ENCODE measurements at places on chromosomes 6 and 20. TPM values are rescaled to one million over a fixed set of nuclear protein-coding genes. Genes with fewer than 3 reads are reported as not detected.

GRCh38 chr6:90066697-90067096, 172.4 kb downstream of the GJA10 start:
- DNase-seq: no peak

GRCh38 chr6:54206510-54206909, 95.3 kb downstream of the MLIP start:
- no peak for DNase-seq

- DNase-seq: no peak
Measured at GRCh38 chr20:23320317-23320716, 30.3 kb upstream of the NXT1 start.

DNA sequence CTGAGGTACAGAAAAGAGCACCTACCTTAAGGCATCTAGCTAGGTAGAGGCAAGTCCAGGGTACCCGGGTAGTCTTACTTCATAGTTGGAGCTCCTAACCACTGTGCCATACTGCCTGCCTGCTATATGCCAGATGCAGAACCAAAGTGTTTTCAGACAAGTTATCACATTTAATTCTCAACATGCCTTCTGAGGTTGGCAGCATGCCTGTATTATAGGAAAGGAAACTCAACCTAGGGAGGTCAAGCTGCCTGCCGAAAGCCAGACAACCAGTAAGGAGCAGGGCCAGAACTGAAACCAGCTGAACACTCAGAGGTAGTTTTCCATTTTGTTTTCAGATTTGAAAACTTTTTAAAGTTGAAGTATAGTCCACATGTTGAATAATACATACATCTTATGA, 5.4 kb downstream of the CTNNBL1 start:
- DNase-seq: no peak

GRCh38 chr6:109644131-109644530, 46.9 kb downstream of the AK9 start:
- DNase-seq: no peak

GRCh38 chr20:22414305-22414742, 170.0 kb downstream of the FOXA2 start:
- DNase-seq: no peak

- DNase-seq: no peak
Measured at GRCh38 chr20:35592339-35592974, 23.2 kb upstream of the SPAG4 start.

- DNase-seq: no peak
Measured at GRCh38 chr6:165871571-165871970, 208.5 kb upstream of the PDE10A start.

DNA sequence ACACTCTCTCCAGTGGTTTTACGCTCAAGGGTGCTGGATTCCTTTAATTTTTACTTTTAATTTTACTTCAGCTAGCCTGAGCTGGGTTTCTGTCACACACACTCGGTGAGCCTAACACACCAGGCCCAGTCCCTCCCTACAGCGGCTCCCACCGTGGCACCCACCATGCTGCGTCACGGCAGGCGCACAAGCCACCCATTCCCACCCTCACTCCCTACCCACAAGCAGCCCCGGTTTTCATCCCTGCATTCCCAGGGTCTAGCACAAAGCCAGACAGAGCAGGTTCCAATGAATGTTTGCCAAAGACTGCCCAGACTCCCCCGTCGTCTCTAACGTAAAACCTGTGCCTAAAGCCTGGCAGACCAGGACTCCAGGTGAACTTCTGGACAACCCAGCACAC, 50.3 kb downstream of the MYH7B start:
- DNase-seq: no peak

- no peak for DNase-seq
Measured at GRCh38 chr6:44530910-44531234, 143.4 kb downstream of the CDC5L start.

DNA sequence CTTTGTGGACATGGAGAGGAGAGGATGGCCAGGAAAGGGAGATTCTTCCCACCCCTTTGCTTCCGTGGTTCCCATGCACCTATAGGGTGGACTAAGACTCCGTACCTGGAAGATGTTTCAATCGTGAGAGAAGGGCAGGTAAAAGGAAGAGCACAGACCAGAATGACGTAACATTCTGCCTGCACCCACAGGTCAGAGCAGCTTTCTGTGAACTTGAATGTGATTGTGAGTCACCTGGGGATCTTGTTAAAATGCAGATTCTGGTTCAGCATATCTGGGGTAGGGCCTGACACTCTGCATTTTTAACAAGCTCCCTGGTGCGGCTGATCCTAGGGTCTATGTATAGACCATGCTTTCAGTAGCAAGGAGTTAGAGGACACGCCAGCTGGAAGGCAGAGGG, 164.1 kb upstream of the SGK1 start:
- no peak for DNase-seq

DNA sequence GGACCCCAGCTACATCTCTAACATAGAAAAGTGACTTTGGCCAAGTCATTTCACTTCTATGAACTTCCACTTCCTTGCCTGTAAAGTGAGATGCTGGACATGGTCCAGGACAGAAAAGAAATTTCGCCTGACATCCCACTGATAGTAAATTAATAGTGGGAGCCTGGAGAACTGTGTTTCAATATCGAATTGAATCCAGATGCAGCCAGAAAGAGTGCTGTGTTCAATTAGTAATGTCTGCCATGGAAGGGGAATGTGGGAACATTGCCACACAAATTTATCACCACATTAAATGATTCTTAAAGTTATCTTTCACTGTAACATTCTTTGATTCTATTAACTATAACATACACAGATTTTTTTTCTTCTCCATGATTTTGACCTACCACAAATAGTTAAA, 255.0 kb downstream of the HACE1 start:
- no peak for DNase-seq

GRCh38 chr20:2399390-2399789, 18.7 kb downstream of the TGM6 start:
- DNase-seq: no peak

DNA sequence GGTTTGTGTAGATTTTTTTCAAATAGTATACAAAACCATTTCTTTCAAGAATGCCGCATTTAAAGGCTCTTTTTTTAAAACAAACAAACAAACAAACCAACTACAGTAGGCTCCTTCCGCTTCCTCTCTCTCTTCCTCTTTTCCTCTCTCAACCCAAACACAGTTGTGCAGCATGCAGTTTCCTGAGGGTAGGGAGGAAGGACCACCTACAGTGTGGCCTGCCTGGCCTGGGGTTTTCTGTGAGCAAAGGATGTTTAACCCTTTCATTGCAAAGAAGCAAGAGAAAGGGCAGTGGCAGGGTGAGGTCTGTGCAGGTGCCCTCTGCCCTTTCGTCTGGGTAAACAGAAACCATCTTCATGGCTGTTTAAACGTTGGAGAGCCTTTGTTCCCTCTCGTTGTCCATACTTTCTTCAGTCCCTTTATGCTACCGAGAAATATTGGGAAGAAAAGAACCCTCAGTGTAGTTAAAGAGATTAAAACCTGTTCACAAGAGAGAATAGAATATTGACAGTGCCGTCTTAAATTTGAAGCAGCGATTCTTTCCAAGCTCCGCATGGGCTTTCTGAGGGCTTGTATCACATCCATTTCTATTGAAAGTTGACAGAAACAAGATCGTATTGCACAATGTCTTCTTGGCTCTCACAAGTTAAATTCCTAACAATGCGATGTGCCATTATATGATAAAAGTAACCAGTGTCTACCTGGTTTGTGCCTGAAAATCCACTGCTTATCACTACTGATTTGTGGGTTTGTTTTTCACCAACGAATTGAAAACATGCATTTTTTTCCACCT, 215.5 kb upstream of the SNX9 start:
- DNase-seq: peak; percentile 39

GRCh38 chr6:69696273-69696672, 100.5 kb downstream of the LMBRD1 start:
- DNase-seq: no peak

DNA sequence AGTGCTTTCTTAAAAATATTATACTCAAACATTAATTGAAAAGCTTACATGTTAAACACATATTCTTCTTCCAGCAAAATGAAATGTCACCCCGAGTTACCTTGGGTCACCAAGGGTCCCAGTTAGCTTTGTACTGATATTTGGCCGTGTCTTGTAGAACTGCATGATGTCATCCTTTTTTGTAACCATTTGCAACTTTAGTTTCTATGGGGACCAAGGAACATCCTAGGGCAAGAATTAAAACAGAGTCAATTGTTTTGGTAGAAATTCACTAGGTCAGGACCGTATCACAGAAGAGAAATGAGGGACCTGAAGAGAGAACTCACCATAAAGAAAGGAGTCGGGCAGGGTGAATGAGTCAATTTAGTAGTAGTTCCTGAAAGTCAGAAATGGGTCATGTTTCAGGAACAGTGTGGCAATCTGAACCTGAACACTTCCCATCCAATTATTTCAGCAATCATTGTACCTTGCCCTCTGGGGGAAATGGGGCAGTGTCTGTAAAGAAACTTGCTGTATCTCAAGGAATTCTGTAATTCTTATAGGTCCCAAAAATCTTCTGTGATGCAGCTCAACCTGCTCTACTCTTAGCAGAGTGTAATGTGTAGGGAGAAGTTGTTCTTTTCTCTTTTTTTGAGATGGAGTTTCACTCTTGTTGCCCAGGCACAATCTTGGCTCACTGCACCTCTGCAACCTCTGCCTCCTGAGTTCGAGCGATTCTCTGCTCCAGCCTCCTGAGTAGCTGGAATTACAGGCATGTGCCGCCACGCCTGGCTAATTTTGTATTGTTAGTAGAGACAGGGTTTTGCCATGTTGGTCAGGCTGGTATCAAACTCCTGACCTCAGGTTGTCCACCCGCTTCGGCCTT, 5.3 kb upstream of the AKAP7 start:
- no peak for DNase-seq

GRCh38 chr6:35569011-35569461, 56.3 kb upstream of the TULP1 start:
- DNase-seq: peak; percentile 77

GRCh38 chr6:411402-412145, 20.0 kb downstream of the IRF4 start:
- DNase-seq: no peak

GRCh38 chr20:46893877-46894578, 615 bp upstream of the EYA2 start:
- DNase-seq: no peak

GRCh38 chr6:152295920-152296319, 341.2 kb downstream of the SYNE1 start:
- DNase-seq: no peak

- no peak for DNase-seq
Measured at GRCh38 chr20:47566269-47566668, 64.6 kb downstream of the NCOA3 start.

DNA sequence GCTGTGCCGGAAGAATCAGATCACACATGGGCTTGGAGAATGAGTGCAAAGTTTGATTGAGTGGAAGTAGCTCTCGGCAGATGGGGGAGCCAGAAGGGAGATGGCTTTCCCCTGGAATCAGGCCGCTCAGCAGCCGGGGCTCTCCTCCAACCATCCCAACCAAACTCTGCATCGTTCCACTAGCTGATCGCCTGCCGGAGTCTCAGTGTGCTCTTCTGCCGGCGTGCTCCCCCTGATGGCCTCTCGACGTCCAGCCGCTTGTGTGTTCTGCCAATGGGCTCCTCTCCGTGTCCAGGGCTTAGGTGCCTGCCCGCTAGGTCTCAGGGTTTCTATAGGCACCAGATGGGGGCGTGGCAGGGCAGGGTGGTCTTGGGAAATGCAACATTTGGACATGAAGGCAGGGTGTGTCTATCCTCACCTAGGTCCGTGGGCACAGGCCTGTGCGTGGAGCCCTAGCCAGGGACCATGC, 4.9 kb upstream of the BIRC7 start:
- DNase-seq: peak; percentile 60

GRCh38 chr20:56827763-56828162, 198.7 kb downstream of the TFAP2C start:
- DNase-seq: no peak

DNA sequence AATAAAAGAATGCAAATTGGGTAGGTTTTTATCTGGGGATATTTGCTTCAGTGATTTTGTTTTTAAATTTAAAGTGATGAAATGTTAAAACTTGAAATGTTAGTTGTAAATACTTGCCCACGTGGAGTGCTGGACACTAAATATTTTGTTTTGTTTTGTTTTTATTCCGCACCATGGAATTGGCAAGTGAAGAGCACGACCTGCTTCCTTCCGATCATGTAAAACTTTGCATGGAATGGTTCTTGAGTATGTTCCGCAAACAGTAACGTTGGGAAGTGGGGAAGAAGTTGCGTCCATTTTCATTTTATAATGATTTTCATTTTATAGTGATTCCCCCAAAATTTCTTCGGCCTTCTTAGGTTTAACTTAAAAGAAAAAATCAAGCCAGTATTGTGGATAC, 765 bp downstream of the IRAK1BP1 start:
- DNase-seq: no peak

DNA sequence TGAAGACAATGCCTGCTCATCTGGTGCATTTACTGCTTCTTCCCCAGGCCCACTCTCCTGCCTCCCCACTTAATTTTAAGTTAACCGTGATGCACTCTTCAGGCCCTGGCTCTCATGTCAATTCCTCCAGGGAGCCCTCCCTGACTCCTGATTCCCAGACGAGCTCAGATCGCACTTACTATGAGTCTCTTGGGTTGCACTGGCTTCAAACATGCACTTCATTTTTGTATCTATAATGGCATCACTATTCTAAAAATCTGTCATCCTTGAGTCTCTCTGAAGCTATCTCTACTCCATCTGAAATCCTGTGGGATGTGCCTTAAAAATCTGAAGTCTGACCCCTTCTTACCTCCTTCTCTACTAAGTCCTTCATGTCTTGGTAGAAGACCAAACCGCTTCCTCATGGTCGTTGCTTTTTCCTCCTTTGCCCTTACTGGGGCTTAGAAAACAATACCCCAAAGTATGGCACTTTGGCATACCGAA, 24.7 kb downstream of the COX4I2 start:
- no peak for DNase-seq

GRCh38 chr6:81750681-81751387, 1.6 kb downstream of the TENT5A start:
- DNase-seq: no peak

- no peak for DNase-seq
Measured at GRCh38 chr6:36631326-36632011, 37.3 kb downstream of the SRSF3 start.

CEP85L gene
- total RNA-seq: 3.2 TPM

FLRT3 gene
- 3.9 TPM for total RNA-seq

MMP24 gene
- 2.7 TPM for total RNA-seq

RGS17 gene
- total RNA-seq: 0.18 TPM

NKX2-2 gene
- total RNA-seq: 3.9 TPM

PAX1 gene
- not detected for total RNA-seq

AGER gene
- 6.0 TPM for total RNA-seq

VSX1 gene
- not detected for total RNA-seq

NRSN2 gene
- total RNA-seq: 5.5 TPM

SMPDL3A gene
- 202 TPM for total RNA-seq

POM121L2 gene
- not detected for total RNA-seq

All from Peyer's patch (tissue), 4 donors.